G401 (cell line): ENCODE measurements at places on chromosomes 3 and 15. TPM values are rescaled to one million over a fixed set of nuclear protein-coding genes. Genes with fewer than 3 reads are reported as not detected.

Gene WWTR1
- 16.1 and 28.2 TPM in 2 replicates for total RNA-seq

Gene GHRL
- total RNA-seq: not detected in 2 replicates

Gene BTD
- total RNA-seq: 3.3 and 10.4 TPM in 2 replicates

Gene NDN
- 1.9 and 2.4 TPM in 2 replicates for total RNA-seq

Gene IFT57
- 98.1 and 113 TPM in 2 replicates for total RNA-seq

Gene MCF2L2
- 0.31 and 2.6 TPM in 2 replicates for total RNA-seq

Gene OR5H15
- total RNA-seq: not detected in 2 replicates

Gene EPHA3
- total RNA-seq: 0.37 and 1.2 TPM in 2 replicates

Gene XRN1
- 3.9 and 7.7 TPM in 2 replicates for total RNA-seq

Gene GPR171
- not detected in 2 replicates for total RNA-seq

Gene ZNF501
- total RNA-seq: 0.03 TPM in 1 of 2 replicates, not detected in the other

Gene TRPM1
- total RNA-seq: 3.2 TPM in 1 of 2 replicates, not detected in the other

Gene FOXL2
- 0.06 TPM in 1 of 2 replicates, not detected in the other for total RNA-seq

Gene SPINT1
- 0.62 TPM in 1 of 2 replicates, not detected in the other for total RNA-seq

Gene PPM1L
- total RNA-seq: under 0.01 TPM in 1 of 2 replicates, not detected in the other

Gene RBP2
- not detected in 2 replicates for total RNA-seq

Gene TTLL13
- not detected in 2 replicates for total RNA-seq

Gene ADAMTS9
- 0.06 TPM in 1 of 2 replicates, not detected in the other for total RNA-seq

Gene CA12
- total RNA-seq: 3.8 and 7.9 TPM in 2 replicates

Gene ZBED2
- total RNA-seq: not detected in 2 replicates

Gene CCDC54
- not detected in 2 replicates for total RNA-seq

Gene CHL1
- total RNA-seq: 5.5 and 11.3 TPM in 2 replicates

Gene EIF4E3
- not detected in 2 replicates for total RNA-seq

Gene TRIM42
- total RNA-seq: not detected in 2 replicates

Gene TP53BP1
- 79.1 and 84.7 TPM in 2 replicates for total RNA-seq

Gene FBN1
- total RNA-seq: 15.3 and 17.2 TPM in 2 replicates

Gene GRIP2
- total RNA-seq: 1.1 and 1.4 TPM in 2 replicates

Gene HYAL3
- 7.9 and 10.0 TPM in 2 replicates for total RNA-seq

Gene GPD1L
- 12.9 and 18.9 TPM in 2 replicates for total RNA-seq

Gene CAMP
- not detected in 2 replicates for total RNA-seq

Gene NT5DC2
- 36.9 and 53.2 TPM in 2 replicates for total RNA-seq

Gene ERICH6
- total RNA-seq: not detected in 2 replicates

Gene ECE2
- not detected in 2 replicates for total RNA-seq

Gene IL17RE
- 3.6 and 5.3 TPM in 2 replicates for total RNA-seq

Gene CACNA2D3
- not detected in 2 replicates for total RNA-seq

Gene GOLGA8N
- total RNA-seq: 0.62 TPM in 1 of 2 replicates, not detected in the other

Gene ATG3
- 60.7 and 73.2 TPM in 2 replicates for total RNA-seq

Gene TP63
- total RNA-seq: not detected in 2 replicates
